ENCODE measurements at places on chromosomes 11 and 22.

DNA sequence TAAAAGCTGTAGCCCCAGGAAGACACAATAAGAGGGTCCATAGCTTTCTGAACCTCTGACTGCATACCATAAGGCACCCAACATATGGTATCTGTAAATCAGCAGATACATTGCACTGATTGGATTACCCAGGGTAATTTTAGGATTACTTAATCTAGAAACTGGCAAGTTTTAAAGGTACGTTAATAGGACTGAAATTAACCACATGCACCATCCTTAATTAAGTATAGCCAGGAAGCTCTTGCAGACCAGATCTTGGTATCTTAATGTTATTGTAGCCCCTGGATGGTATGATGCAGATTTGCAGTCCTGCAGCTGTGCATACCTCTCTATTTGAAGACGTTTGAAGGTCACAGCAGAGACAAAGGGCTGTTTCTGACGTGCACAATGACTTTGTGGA lies 72.8 kb downstream of the ARHGAP42 start:
- no peak for DNase-seq

GRCh38 chr11:127037001-127037400 lies 36.4 kb upstream of the KIRREL3 start:
- DNase-seq = no peak

DNA sequence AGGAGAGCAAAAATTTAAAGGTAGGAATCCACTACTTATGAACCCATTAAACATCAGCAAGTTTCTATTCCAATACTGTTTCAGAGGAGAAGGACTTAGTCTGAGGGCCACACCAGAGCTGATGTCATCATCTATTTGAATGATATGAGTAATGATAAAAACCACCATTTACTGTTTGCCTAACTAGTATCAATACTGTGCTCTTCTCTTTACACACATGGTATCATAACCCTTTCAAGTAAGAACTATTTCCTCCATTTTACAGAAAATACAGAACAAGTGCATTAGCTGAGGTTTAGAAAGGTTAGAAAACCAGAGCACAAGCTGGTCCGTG lies 651.3 kb upstream of the KIRREL3 start:
- DNase-seq = no peak

DNA sequence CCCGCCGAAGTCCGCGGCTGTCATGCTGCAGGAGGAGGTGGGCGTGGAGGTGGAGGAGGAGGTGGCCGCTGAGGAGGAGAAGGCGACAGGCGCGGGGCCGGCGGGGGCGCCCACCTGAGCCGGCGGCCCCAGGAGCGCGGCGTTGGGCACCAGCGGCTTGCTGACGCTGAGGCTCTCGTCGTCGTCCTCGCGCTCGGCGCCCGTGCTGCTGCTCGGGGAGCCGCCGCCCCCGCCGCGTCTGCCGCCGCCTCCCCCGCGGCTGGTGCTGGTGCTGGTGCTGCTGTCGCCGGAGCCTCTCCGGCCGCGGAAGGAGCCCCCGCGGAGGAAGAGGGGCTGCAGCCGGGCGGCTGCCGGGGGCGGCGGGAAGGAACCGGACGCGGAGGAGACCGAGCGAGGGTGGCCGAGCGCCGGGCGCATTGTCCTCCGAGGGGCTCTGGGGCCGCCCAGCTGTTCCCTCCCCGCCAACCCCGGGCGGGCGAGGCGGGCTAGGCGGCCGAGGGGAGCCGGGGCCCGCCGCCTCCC lies 388 bp downstream of the TMEM121B start:
- DNase-seq = no peak

DNA sequence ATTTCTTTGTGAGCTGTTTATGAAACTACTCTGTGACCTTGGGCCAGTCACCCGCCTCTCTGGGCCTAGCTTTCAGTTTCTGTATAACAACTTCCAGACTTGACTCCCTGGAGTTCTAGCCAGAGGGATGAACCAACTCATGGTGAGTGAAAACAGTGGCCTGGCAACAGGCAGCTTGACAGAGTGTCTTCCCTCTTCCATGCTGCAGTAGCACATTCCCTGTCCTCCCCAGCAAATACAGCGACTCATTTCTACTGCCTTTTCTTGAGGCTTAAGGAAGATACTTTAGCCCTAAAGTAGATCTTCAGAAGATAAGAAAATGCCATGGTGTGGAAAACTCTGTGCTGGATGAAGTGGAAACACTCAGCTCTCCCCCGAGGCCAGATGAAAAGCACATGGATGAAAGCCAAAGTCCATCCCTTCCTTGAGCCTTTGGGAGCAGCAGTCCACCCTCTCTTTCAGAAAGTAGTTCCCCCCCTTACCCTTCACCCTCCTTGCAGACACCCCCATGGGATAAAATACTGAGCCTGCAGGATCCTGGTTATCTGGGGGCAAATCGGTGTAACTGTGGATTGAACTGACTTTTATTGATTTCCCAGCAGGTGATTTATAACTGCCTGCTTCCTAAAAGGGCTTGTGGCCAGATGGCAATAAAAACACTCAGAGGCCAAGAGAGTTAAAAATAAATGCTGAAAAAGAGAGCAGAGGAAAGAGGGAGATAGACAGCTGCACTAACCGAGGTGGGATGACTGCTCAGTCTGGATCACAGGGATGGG lies 24.1 kb downstream of the IRAG1 start:
- DNase-seq = no peak

DNA sequence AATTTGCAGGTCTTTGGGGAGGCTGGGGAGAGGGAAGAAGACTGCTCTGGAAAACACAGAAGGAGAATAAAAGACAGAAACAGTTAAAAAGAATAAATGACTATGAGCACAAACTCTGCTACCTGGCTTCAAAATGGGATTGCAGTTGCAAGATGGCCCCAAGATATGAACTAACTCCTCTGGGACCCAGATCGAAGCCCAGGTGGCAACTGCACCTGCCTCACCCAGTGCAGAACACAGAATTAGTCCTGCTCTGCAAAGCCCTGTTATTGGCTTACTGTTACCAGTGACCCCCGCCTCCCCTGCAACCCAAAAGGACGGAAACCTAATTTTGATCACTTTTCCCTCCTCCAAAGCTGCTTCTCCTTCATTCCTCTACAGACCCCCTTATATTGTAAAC lies 35.9 kb upstream of the POU2AF1 start:
- DNase-seq = no peak

DNA sequence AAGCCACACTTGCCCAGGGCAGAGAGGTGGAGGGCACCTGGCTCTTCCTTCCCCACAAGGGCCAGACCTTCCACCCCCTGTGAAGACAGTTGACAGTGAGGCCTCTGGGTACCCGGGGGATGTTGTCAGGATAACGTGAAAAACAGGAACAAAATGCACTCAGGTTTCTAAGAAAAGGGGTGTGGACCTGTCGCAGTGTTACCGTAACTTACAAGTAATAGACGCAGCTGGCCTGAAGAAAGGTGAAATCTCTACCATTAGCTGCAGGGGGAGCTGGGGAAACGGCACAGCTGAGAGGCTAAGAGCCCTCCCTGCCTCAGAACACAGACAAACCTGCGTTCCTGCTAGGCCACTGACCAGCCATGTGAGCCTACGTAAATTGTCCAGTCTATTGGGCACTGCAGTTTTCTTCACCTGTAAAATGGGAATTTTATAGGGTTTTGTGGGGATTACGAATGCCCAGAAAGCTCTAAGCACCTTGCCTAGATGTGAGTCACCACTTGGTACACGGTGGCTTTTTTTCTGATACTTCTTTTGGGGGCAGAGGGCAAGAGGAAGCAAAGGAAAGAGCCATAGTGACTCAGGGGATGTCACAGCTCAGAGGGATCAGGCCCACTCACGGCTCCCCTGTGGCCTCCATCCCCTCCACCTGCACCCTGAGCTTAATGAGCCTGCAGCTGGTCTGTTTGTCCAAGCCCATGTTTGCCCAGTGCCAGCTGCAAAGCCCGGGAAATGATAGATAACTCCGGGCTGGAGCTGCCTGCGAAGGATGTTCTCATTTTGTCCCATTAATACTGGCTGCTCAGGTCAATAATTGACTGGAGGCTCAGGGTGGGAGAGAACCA lies 18.4 kb upstream of the CABP7 start:
- DNase-seq = no peak
